Activated CD4-positive, alpha-beta T cell treated with anti-CD3 and anti-CD28 coated beads, Interleukin-2, amount 50 U/mL, for 48 hours (primary cell): ENCODE measurements at places on chromosomes 4 and X.

DNA sequence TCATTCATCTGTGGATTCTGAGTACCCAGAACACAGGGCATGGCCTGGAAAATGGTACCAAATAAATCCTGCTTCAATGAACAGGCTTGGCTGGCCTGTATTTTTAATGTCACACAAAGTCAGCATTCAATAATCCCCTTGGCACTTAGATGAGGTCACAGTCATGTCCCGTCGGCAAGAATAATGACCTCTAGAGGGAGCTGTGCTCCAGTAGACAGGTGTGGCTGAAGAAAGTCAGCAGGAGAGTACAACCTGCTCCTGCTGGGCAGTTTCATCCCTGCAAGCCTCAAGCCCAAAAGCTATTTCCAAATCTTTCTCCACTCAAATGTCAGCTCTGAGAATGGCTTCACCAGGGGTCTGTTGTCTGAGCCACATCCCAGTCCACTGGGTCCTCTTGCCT, 404.0 kb upstream of the F9 start:
- peak; percentile 3 for DNase-seq

GRCh38 chr4:5128569-5128968, 77.3 kb downstream of the STK32B start:
- DNase-seq: no peak

DNA sequence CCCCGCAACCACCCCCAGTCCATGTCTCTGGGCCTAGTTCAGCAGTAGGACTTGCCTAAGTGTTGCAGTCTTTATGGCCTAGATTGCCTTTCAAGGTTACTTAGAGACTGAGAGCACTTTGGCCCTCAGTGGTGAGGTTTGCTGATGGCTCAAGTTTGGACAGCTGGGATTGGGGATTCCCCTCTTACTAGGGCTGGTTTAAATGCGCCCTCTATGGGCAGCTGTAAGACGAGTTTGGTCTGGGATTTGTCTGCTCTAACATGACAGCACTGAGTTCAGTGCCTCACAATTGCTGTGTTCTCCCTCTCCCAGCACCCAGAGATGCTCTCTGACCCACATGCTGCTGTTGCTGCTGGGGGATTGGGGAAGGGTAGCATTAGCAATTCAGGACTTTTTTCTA, 23.1 kb downstream of the DACH2 start:
- no peak for DNase-seq

- no peak for DNase-seq
Measured at GRCh38 chrX:12563121-12563520, 228.1 kb upstream of the PRPS2 start.

GRCh38 chr4:109511414-109511813, 48.6 kb upstream of the MCUB start:
- no peak for DNase-seq

DNA sequence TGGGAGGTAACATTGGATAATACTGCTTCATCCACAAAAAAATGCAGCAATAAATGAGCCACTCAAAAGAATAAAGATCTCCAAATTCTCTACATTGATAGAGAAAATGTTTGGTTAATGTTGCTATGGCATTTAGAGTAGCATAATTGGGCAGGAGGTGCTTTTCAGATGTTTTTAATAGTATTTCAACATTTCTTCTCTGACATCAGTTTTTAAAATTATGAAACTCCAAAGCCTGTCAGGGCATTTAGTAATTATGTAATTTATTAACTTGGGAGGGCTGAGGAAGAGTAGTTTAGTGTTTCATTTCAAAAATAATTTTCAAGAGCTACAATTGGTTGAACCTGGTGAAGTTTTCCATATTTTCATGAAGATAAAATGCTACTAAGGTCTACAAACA, 211.3 kb upstream of the INTU start:
- no peak for DNase-seq

- DNase-seq: no peak
Measured at GRCh38 chrX:13013363-13014110, 30.9 kb downstream of the FAM9C start.

GRCh38 chr4:76850010-76850441, 47.9 kb downstream of the SOWAHB start:
- DNase-seq: no peak
